ENCODE measurements at places on chromosomes 16 and 17.
A peak's percentile ranks its signal among the peaks of the same experiment; 100 is the strongest.

GRCh38 chr16:84486551-84487235 lies 17.8 kb downstream of the MEAK7 start:
- DNase-seq: no peak

DNA sequence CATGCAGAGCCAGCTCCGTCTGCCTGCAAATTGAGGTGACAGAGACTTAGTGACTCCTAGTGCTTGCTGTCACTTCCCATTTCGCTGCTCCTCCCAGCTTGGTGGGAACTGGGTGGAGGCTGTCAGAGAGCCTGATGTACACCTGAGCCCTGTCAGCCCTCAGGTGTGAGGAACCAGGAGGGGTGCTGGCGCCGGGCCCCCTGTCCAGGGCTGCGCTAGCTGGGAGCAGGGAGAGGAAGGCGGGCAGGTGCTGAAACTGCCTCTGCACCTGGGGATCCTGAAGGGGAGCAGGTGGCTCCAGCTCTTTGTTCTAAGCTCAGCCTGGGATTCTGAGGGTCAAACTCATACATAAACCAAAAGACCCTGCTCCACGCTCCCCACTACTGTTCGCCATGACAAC lies 10.8 kb upstream of the WSCD1 start:
- no peak for DNase-seq

DNA sequence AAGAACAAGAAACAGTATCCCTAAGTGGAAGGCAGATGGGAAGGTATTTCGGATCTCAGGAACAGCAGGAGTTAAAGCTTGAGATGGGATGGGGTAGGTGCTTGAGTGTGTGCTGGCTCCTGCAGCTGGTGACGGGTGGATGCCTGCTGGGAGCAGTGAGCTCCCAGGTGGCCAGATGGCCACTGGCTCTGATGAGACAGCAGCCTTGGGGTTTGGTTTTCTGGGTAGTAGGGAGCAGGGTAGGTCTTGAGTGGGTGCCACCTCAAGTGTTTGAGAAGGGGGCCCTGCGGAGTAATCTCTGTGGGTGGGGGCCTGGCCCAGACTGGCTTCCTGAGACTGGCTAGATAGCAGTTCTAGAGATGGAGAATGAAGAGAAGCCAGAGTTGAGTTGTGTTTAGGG lies 10.3 kb downstream of the EPN2 start:
- DNase-seq: no peak

DNA sequence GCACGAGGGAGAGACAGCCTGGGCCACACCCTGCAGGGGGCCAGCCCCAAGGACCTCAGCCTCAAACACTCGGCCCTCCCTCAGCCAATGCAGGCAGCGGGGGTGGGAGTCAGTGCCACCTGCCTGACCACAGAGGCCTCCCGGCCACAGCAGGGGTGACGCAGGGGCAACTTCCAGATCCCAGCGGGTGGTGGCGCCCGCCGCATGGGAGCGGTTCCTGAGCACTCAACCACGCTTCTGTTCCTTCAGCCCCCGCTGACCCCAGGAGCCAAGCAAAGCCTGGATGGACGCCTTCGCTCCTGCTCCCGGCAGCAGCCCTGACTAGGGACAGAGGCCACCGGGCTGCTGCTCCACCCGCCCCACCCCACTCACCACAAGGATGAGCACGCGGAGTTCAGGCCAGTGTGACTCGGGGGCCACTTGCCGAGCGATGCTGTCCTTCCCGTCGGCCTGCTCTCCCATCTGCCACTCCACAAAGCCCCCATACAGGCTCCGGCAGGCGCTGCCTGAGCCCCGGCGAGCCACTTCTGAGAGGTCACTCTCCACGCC lies 5.0 kb upstream of the CYBA start:
- no peak for DNase-seq

GRCh38 chr17:77247048-77247541 lies 106.3 kb downstream of the SEC14L1 start:
- DNase-seq: peak; percentile 94

- no peak for DNase-seq
Measured at GRCh38 chr17:74042744-74043486, 160.6 kb upstream of the RPL38 start.

GRCh38 chr16:67490335-67491096 lies 7.2 kb upstream of the AGRP start:
- no peak for DNase-seq

DNA sequence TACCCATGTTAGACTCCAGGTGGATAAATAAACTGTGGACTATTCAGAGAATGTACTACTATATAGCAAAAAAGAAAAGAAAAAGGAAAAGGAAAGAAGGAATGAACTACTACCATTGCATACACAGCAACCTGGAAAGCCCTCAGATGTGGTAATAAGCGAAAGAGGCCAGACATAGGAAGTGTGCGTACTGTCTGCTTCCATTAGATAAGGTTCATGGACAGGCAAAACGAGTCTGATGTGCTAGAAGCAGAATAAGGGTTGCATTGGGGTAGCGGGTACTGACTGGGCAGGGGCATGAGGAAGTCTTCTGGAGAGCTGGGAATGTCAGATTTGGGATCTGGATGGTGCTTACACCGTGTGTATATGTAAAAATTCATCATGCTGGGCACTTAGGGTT lies 21.8 kb downstream of the CLEC16A start:
- no peak for DNase-seq

Measured in heart left ventricle (tissue), 16 donors.